ENCODE measurements at places on chromosomes 3 and 15. TPM values are rescaled to one million over a fixed set of nuclear protein-coding genes. Genes with fewer than 3 reads are reported as not detected.

GRCh38 chr3:139627759-139628158 lies 50.0 kb downstream of the NMNAT3 start:
- H3K27ac ChIP-seq = no peak overlapping the region
- H3K36me3 ChIP-seq = no peaks in the 10 kb centered on the region
- H3K4me1 ChIP-seq = no peaks in the 10 kb centered on the region
- peaks cover under 1% of the 10 kb centered on the region for H3K27me3 ChIP-seq
- H3K4me3 ChIP-seq = no peak overlapping the region

DPPA4 gene
- total RNA-seq = not detected

- H3K36me3 ChIP-seq = peaks cover 11% of the 10 kb centered on the region
- peaks cover 25% of the 10 kb centered on the region for H3K4me1 ChIP-seq
- no peaks in the 10 kb centered on the region for H3K27me3 ChIP-seq
- H3K4me3 ChIP-seq = no peak overlapping the region
- DNase-seq = peak; percentile 55
- peak overlapping the region; percentile 79 for H3K27ac ChIP-seq
Observed at GRCh38 chr3:48915296-48915695, 3.3 kb upstream of the ARIH2 start.

DNA sequence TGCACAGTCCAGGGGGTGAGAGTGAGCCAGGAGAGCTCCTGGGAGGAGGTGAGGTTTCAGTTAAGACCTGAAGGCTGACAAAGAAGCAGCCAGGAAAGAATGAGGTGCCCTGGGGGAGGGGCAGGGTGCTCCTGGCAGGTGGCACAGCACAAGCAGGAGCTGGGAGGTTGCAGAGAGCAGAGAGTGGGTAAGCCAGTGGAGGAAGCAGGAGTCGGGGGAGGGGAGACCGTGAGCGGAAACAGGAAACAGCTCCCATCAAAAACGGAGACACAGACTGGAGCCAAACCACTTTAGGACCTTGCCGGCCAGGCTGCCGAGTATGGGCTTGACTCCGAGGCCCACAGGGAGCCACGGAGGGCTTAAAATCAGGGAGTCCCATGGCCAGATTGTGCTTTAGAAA lies 12.1 kb upstream of the FBLN2 start:
- H3K4me1 ChIP-seq = peaks cover 3% of the 10 kb centered on the region
- no peak overlapping the region for H3K27ac ChIP-seq
- no peaks in the 10 kb centered on the region for H3K36me3 ChIP-seq

DNA sequence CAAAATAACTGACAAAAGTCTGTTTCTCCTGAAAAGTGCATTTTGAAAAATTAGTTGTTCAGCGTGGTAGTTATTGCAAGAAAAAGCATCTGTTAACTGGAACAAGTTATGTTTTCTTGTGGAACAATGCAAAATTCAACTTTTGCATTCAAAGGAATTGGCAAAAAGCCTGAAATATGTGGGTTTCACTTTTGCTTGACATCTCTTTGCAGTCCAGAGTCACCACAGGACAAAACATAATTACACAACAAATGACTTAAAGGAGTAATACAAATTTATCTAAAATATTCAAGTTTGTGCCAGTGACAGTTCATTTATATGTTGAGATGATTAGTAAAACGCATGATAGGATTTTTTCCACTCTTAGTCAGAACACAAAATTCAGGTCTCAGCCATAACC lies 96.3 kb upstream of the P2RY1 start:
- H3K27me3 ChIP-seq = peaks cover 1% of the 10 kb centered on the region
- no peaks in the 10 kb centered on the region for H3K36me3 ChIP-seq
- H3K4me3 ChIP-seq = no peak overlapping the region
- no peak overlapping the region for H3K27ac ChIP-seq

SNTN gene
- total RNA-seq = not detected

DNA sequence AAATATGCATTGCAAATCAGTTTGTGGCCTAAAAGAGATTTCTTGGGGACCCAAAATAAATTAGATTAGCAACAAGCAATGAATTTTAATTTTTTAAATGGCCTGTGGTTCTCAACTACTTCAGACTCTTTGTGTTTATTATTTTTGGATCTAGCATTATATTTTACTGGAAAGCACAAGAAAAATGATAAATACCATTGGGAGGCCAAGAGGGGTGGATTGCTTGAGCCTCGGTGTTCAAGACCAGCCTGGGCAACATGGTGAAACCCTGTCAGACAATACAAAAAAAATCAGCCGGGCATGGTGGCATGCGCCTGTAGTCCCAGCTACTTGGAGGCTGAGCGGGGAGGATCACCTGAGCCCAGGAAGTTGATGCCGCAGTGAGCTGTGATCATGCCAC lies 13.6 kb downstream of the LACTB start:
- no peak overlapping the region for H3K4me3 ChIP-seq
- H3K27me3 ChIP-seq = no peaks in the 10 kb centered on the region
- no peak overlapping the region for H3K27ac ChIP-seq
- DNase-seq = no peak
- H3K36me3 ChIP-seq = peaks cover 5% of the 10 kb centered on the region

GRCh38 chr3:157113832-157114505 lies 46.0 kb downstream of the CCNL1 start:
- DNase-seq = no peak
- H3K36me3 ChIP-seq = no peaks in the 10 kb centered on the region
- no peak overlapping the region for H3K4me3 ChIP-seq

CLRN1 gene
- total RNA-seq = not detected

DNA sequence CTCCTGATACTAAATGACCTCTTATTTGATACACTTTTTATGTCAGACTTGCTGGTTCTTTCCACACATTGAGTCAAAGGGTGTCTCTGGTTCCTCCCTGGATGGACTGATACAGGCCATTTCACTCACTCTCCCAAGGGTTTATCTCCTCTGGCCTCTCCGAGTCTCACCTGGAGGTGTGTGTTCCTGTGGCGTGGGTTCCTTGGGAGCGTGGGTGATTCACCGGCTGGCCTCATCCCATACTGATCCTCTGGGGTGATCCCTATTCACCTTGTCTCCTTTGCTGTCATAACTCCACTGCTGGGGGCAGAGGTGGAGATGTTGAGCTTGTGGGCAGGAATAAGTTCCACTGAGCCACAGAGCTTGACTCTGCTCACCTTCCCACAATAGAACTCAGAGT lies 61.1 kb downstream of the ST6GAL1 start:
- DNase-seq = no peak
- H3K4me3 ChIP-seq = no peak overlapping the region
- peaks cover 72% of the 10 kb centered on the region for H3K4me1 ChIP-seq
- no peaks in the 10 kb centered on the region for H3K27me3 ChIP-seq
- peak overlapping the region; percentile 25 for H3K27ac ChIP-seq

DNA sequence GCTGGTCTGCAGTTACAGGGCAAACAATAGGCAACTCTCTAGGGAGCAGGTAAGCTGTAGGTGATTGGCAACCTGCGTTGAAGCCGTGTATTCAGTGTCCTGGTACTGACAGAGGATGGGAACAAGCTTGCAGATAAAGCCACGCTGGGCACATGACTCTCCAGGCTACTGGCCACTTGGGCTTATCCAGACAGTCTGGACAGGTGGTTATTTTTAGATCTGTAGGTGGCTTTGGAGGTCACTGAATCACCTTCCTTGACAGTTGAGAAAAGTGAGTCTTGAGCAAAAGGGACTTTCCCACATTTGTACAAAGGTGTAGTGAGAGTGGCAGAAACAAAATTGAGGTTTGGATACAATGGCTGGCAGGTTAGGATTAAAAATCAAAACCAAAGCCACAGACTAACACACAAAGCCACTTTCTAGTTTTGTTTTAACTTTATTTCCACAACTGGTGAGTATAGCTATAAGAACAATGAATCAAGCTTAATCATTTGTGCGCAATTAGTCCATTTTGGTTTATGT lies 22.3 kb upstream of the IL1RAP start:
- DNase-seq = peak; percentile 37
- no peak overlapping the region for H3K4me3 ChIP-seq
- no peaks in the 10 kb centered on the region for H3K36me3 ChIP-seq
- H3K27ac ChIP-seq = no peak overlapping the region
- H3K27me3 ChIP-seq = peaks cover 57% of the 10 kb centered on the region
- peaks cover 17% of the 10 kb centered on the region for H3K4me1 ChIP-seq

DNA sequence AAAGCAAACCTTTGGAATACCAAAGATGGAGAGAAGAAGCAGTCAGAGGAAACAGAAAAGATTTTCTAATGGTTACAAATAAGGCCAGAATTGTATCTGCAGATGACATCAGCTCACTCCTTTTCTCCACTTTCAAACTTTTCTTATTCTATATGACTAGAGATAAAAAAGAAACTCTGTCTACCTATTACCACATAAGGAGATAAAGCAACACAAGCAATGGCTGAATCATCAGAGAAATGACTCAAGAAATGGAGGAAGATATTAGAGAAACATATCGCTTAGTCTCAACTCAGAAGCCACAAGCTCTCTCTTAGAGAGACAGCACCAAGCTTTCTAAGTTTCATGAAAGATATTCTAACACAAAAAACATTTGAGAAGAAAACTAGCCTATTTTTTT lies 784.0 kb downstream of the ZPLD1 start:
- H3K27me3 ChIP-seq = no peaks in the 10 kb centered on the region
- no peak for DNase-seq
- no peak overlapping the region for H3K4me3 ChIP-seq
- no peak overlapping the region for H3K27ac ChIP-seq

GRCh38 chr15:74835312-74835823 lies 7.6 kb downstream of the ULK3 start:
- no peaks in the 10 kb centered on the region for H3K4me1 ChIP-seq
- DNase-seq = peak; percentile 70
- no peaks in the 10 kb centered on the region for H3K27me3 ChIP-seq
- H3K27ac ChIP-seq = no peak overlapping the region
- no peak overlapping the region for H3K4me3 ChIP-seq

DNA sequence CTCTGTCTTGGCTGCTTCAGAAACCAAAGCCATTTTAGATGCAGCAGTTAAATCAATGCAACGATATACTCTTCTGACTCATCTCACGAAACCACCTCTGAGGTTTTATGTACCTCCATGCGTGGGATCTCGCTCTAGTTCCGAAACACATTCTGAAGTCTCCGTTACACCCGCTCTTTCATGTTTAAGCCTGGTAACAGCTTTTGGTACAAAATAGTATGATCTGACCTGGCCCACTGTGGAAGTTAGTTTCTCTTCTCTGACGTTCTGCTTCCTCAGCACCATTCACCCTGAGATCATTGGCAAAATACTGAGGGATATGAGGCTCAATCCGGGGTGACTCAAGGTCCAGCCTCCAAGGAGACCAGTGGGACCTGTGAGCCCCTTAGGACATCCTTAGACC lies 121.9 kb downstream of the TMEM266 start:
- DNase-seq = peak; percentile 66
- H3K4me3 ChIP-seq = no peak overlapping the region
- no peaks in the 10 kb centered on the region for H3K36me3 ChIP-seq
- H3K4me1 ChIP-seq = peaks cover 12% of the 10 kb centered on the region
- peaks cover 57% of the 10 kb centered on the region for H3K27me3 ChIP-seq
- peak overlapping the region; percentile 5 for H3K27ac ChIP-seq

DNA sequence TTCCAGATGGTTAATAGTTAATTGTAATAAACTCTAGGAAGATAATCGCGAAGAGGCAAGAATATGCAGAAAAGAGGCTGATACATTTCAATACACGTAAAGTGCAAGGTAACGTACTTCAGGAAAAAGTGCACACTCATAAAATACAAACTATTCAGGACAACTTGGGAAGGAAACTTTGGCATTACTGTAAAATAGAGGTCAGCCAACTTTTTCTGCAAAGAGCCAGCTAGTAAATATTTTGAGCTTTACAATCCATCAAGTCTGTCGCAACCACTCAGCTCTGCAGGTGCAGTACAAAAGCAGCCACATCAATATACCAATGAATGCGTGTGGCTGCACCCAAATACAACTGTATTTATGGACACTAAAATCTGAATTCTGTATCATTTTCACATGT lies 51.6 kb upstream of the THUMPD3 start:
- no peaks in the 10 kb centered on the region for H3K36me3 ChIP-seq
- H3K4me3 ChIP-seq = no peak overlapping the region
- DNase-seq = no peak
- no peaks in the 10 kb centered on the region for H3K4me1 ChIP-seq

DNA sequence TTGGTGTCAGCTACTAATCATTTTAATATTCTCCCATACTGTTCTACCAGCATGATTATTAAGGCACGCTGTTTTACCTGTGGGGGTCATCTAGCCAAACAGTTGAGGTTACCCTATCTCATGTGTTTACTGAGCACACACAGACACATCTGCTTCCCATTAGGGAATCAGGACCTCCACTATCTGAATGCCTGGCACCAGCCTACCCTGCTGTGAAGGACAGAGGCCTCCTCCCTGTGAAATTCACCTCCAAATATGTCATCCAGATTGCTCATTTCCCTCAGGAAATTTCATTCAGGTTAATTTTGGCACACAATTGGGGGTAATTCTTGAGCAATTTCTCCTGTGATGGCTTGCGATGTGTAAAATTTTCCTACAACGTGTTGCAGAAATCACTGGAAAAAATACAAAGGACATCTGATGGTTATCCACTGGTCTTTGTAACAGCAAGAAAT lies 155.6 kb upstream of the NR2E3 start:
- H3K27me3 ChIP-seq = no peaks in the 10 kb centered on the region
- no peaks in the 10 kb centered on the region for H3K36me3 ChIP-seq
- no peak overlapping the region for H3K27ac ChIP-seq
- DNase-seq = no peak
- no peaks in the 10 kb centered on the region for H3K4me1 ChIP-seq

IL17RB gene
- 1.1 TPM for total RNA-seq

GRCh38 chr3:48466386-48467109 lies 20.0 kb downstream of the ATRIP start:
- no peaks in the 10 kb centered on the region for H3K27me3 ChIP-seq
- peak; percentile 57 for DNase-seq
- H3K27ac ChIP-seq = peak overlapping the region; percentile 95
- H3K4me1 ChIP-seq = peaks cover 46% of the 10 kb centered on the region

- H3K27ac ChIP-seq = no peak overlapping the region
- peaks cover 8% of the 10 kb centered on the region for H3K4me1 ChIP-seq
- H3K4me3 ChIP-seq = no peak overlapping the region
- H3K27me3 ChIP-seq = peaks cover 5% of the 10 kb centered on the region
Observed at GRCh38 chr3:184022323-184022722, 4.6 kb upstream of the ABCC5 start.

- peaks cover 80% of the 10 kb centered on the region for H3K36me3 ChIP-seq
- H3K4me3 ChIP-seq = no peak overlapping the region
- H3K27me3 ChIP-seq = no peaks in the 10 kb centered on the region
Observed at GRCh38 chr15:79919090-79919748, 22.4 kb upstream of the MTHFS start.

SLCO3A1 gene
- total RNA-seq = 12.7 TPM

All from activated CD4-positive, alpha-beta memory T cell treated with anti-CD3 and anti-CD28 coated beads for 36 hours (primary cell).